ENCODE measurements at places on chromosomes 1 and 21.

DNA sequence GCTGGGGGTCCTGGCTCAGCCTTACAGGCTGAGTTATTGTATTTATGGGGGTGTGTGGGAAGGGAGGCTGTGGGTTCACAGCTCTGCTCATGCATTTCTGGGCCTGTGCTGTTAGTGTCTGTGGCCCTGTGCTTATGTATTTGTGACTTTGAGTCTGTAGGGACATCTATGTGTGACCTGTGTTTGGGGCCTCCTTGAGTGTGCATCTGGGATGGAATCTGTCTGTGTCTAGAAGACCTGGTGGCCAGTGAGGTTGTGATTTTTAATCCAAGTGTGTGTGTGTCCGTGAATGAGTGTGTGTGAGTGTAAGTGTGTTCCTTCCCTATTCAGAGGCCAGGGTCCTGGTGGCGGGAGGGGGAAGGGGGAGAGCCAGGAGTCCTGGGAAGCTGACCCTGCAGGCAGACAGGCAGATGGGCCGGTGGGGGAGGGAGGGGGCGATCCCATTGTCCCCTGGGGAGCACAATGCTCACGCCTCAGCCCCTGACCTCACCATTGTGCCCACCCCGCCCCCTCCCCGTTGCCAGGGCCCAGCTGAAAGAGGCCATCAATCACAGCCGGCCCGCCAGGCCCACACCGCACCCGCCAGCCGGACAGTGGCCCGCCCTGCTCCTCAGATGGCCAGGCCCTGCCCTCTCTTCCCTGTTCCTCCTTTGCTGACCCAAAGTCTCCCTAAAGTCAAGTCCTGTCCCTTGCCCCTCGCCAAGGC lies 19.6 kb downstream of the SLC27A3 start:
- DNase-seq, result no peak

- no peak for DNase-seq
These were observed 62.2 kb downstream of the NME7 start for GRCh38 chr1:169305356-169305755.

- DNase-seq, result no peak
These were observed 306.2 kb downstream of the FAM72C start for GRCh38 chr1:143665606-143666005.

DNA sequence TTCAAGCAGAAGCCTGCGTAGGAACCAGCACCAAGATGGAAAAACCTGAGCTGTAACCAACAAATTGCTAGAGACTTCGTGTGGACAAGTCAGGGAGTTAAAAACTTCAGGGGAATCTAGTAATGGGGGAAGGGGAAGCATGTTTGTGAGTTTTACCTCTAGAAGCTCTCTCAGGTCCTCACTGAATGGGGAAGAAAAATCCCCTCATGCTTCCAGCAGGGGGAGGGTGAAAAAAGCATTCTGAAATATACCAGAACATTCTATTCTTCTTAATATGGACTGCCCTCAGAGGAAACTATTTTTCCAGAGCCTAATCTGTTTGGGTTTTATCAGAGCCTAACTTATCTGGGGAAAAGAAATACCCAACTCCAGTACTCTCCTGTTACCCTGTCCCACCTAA lies 28.6 kb downstream of the GNG12 start:
- no peak for DNase-seq

DNA sequence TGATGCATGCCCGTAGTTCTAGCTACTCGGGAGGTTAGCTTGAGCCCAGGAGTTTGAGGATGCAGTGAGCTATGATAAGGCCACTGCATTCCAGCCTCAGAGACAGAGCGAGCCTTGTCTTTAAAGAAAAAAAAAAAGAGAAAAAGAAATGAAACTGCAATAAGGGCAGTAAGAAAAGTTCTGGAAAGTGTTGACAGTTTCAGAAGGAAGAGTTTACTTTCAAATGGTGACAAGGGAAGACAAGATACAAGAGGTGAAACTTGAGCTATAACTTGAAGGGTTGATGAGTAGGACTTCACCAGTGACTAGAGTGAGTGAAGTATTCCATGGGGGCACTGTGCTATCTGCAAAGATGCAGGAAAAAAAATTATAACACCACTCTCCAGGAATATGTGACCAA lies 125.0 kb downstream of the AKT3 start:
- DNase-seq, result no peak

- DNase-seq, result no peak
These were observed 10.5 kb upstream of the SLAMF1 start for GRCh38 chr1:160657250-160657781.

All from cortex of kidney (tissue), 1 donor.